RPMI7951 (cell line): ENCODE measurements at places on chromosomes 6 and 20.
A peak's percentile ranks its signal among the peaks of the same experiment; 100 is the strongest.

DNA sequence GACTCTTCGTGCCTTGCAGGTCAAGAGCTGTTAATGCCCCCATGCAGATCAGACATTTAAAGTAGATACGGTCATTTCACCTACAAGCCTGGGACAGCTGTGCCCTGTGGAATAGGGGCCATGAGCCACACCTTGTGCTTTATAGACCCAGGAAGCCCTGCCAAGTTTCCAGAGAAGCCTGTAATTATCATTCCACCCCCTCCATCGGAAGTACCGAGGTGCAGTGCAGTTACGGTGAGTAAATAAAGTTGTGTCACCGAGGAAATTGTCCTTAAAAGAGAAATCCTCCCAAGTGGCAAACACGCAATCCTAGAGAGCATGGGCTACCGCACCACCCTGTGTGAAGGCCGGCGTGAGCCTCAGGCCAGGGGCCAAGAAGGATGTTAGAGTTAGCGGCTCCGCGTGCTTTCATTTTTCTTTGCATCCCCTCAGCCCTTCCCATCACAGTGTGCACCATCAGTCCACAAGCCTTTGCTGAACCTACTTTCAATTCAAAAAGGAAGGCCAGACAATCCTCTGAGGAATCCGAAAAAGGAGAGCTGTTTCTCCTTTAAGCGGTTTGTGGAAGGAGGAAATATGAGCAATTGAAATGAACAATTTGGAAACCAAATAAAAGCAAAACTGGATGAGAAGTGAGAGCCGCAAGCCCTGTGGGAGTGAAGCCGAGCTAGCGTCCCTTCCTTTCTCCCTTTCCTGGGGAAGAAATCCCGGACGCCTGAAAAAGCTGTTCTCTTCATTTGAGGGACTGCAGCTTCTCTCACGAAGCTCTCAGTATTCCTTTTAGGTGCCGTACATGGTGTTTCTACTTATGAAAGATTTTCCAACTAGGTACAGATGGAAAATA, 183.3 kb upstream of the PDE10A start:
- DNase-seq, result no peak

DNA sequence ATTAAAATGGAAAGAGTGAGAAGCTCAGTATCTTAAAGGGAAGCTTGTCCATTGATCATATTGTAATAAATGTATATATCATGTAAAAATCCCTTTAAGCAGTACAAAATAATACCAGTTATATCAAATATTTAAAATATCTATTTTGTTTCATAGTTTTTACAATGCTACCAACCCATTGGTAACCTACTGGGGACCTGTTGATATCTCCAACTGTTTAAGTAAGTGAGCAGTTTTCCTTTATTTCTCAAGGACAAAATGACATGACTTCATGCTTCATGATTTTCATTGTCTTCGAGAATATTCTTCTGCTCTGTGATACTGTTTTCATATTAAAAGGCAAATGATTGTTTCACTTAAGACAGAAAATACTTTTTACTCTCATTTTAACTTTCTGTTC, 100.0 kb downstream of the ADGRG6 start:
- no peak for DNase-seq

DNA sequence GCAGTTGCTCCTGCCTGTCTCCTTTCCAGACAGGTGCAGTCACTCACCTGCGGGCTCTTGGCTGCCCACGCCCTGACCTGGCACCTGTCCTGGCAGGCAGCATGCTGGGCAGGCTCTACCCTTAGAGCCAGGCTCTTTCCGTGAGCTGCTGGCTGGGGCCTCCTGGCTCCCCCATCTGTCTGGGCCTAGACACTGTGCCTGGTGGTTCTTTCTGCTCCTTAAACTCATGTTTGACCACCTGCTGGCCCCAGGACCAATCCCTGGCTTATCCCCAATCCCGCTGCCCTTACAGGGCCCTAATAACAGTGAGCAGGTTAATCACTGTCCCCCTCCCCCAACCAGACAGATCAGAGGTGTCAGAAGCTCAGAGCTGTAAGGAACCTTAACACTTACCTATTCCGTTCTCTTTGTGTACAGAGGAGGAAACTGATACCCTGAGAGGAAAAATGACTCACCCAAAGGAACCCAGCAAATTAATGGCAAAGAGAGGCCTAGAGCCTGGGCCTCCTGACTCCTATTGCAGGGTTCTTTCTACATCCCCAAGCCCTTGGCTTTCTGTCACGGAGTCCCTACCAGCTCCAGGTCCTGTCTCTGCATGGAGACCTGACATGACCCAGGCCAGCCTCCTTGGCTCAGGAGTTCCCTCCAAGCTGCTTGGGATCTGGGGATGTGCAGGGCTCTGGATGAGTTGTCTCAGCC, 54.7 kb downstream of the RAB44 start:
- no peak for DNase-seq

DNA sequence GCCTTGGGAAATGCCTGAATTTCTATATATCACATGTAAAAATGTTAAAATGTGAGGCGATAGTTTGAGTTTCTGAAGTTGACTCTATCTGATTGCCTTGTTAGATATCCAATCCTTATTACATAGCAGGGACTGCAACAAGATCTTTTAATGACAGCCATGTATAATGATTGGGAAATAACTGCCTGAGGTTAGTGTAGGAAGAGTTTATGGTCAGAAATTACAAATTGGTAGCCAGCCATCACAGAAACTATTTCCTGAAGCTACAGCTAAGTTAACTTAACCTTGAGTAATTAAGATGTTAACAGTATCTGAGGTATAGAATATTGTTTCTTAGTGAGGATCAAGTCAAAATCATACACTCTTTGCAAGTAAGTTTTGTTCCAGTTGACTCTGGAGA, 41.0 kb downstream of the AKIRIN2 start:
- peak; percentile 50 for DNase-seq

DNA sequence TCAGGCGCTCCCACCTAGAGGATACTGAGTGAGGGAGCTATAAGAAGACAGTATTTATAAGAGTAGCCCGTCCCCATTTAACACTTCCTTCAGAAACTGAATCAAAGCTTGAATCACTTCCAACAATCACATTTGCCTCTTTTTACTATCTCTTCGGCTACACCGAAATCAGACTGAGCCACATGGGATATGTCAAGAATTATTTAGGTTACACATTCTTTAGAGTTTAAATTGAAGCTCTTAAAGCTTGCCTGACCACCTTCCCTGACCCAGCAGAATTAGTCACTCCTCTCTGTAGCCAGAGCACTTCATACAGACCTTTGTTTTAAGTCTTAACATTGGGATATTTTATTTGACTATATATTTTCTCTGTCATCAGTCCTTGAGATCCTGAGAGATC, 163.7 kb downstream of the MAFB start:
- DNase-seq, result peak; percentile 88

DNA sequence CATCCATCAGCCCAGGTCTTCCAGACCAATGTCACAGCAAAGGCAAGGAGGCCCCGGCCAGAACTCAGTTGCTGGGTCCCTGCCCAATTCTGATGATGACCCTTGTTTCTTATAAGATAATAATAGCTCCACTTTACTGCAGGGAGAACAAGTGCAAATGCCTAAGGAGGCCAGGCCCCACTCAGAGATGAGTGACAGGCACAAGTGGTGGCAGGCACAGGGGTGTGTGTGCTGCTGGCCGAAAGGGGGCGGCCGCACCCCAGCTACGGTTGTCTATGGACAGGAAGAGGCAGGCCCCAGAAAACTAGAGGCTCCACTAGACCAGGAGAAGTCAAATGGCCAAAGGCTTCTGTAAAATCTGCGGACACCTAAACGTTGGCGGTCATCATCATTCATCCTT, 28.6 kb downstream of the GNAS-AS1 start:
- no peak for DNase-seq

GRCh38 chr6:69994251-69994650, 127.9 kb downstream of the COL19A1 start:
- no peak for DNase-seq

GRCh38 chr20:3227936-3228749, 10.8 kb downstream of the SLC4A11 start:
- no peak for DNase-seq

- peak; percentile 11 for DNase-seq
Measured at GRCh38 chr20:15895560-15896084, 677.6 kb downstream of the KIF16B start.

DNA sequence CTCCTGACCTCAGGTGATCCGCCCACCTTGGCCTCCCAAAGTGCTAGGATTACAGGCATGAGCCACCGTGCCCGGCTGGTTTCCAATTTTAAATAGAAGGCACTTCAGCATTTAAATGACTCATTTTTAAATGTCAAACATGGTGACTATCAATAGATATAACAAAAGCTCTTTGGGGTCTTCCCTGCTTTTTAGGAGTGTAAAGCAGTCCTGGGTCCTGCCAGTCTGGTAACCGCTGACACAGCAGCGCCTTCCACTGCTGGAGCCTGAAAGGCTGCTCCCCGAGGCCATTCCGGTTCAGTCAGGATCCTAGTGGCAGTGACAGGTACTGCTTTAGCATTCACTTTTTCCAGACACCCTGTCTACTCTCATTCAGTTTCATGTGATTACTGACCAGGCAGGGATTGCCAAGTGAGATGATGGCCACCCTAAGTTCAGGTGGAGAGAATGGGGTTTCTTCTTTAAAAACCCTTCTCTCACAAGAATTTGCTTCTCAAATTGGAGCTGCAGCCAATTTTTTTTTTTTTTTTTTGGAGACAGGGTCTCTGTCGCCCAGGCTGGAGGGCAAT, 5.1 kb downstream of the DIDO1 start:
- peak; percentile 74 for DNase-seq

DNA sequence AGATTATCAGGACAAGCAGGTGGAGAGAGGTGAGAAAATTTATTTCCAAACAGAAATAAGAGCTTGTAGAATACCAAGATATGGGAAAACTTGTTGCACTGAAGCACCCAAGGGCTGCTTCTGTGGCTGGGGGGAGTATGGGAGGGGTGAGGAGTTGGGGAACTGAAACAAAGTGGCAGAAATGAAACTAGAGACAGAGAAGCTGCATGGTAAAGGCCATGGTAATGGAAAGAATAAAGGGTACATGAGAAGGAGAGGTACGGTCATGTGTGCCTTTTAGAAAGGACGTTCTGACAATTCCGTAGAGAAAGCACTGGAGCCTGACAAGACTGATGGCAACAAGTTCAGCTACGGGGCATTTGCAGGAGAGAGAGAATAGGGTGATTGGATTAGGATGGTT, 51.6 kb upstream of the RIN2 start:
- DNase-seq, result no peak

GRCh38 chr6:51260003-51260402, 441.3 kb downstream of the TFAP2B start:
- DNase-seq, result no peak

DNA sequence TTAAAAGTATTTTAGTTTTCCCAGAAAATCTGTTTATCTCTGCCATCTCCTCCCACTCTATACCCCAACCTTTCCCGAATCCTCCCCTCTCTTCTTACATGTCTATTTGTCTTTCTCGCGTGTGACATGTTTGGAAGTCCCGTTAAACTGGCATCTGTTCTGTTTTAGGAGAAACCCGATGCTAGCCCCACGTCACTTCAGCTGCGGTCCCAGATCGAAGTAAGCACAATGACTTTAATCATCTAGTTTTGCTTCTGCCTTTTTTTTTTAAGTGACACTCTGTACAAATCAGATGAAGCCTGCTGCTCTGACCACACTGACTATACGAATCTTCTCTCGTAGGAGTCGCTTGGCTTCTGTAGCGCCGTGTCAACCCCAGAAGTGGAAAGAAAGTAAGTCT, 97.4 kb downstream of the SASH1 start:
- DNase-seq, result no peak

- no peak for DNase-seq
Measured at GRCh38 chr20:61881416-61881815, 184.3 kb downstream of the TAF4 start.

- DNase-seq, result no peak
Measured at GRCh38 chr20:63310265-63310991, 17.4 kb downstream of the COL20A1 start.

DNA sequence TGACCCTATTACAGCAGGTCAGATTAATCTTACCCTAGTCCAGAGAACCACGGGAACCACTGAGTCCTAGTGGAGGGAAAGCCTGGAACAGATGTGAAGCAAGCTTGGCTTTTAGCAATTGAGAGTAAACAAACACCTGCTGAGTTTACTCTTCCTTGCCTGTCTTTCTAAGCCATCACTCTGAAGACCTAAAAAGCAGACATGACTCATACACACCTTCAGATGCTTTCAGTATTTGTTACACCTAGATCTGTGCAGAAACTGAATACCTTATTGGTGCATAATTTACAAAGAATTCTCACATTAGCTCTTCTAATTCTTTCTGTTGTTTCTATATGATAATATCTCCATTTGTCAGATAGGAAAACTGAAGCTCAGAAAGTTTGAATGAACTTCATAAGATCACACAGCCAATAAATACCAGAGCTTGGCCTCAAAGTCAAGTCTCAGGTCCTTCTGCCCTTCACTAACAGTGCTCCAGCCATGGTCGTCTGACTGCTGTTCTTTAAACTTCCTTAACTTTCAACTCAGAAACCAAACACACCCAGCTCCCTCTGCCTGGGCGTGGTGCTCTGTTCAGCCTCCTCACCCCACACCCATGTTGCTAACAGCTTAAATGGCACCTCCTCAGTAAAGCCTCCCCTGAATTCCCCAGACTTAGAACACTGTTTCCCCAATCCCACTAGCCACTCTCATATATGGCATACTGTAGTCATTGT, 8.6 kb upstream of the GABBR1 start:
- no peak for DNase-seq

DNA sequence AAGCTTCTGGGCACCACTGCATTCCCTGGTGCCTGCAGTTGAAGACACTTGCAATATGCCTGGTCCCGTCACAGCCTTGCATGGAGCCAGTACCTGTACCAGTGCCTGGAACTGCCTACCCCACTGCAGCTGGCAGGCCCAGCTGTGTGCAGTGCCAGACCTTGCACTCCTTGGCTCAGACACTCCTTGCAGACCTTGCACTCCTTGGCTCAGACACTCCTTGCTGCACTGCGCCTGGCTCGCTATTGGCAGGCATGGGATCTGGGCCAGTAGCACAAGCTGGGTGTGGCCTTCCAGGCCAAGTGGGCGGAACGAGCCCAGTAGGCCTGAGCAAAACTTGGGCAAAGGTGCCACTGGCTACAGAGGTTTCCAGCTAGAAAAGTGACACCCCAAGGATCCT, 1189.1 kb downstream of the GRIK2 start:
- no peak for DNase-seq

- no peak for DNase-seq
Measured at GRCh38 chr6:20317430-20317829, 84.2 kb upstream of the E2F3 start.

DNA sequence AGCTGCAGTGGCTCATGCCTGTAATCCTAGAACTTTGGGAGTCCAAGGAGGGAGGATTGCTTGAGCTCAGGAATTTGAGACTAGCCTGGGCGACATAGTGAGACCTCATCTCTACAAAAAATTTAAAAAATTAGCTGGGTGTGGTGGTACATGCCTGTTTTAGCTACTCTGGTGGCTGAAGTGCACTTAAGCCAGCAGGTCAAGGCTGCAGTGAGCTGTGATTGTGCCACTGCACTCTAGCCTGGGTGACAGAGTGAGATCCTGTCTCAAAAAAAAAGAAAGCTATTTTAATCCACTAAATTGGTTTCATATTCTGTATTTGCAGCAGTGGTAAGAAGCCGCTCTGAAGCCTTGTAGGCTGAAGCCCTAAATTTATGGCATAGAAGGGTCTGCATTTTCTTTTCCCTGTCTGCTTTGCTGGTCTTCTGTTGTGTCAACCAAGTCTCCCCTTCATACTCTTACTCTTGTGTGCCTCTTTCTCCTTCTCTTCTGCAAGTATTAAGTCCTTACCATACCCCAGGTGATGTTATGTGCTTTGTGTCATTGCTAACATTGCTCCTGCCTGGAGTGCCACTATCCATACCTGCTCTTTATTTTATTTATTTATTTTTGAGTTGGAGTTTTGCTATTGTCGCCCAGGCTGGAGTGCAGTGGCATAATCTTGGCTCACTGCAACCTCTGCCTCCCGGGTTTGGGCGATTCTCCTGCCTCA, 70.9 kb downstream of the MYO6 start:
- DNase-seq, result no peak
